ENCODE measurements at places on chromosomes 1 and 21.

- DNase-seq = no peak
Measured at GRCh38 chr1:162568802-162569201, 7.3 kb downstream of the UAP1 start.

DNA sequence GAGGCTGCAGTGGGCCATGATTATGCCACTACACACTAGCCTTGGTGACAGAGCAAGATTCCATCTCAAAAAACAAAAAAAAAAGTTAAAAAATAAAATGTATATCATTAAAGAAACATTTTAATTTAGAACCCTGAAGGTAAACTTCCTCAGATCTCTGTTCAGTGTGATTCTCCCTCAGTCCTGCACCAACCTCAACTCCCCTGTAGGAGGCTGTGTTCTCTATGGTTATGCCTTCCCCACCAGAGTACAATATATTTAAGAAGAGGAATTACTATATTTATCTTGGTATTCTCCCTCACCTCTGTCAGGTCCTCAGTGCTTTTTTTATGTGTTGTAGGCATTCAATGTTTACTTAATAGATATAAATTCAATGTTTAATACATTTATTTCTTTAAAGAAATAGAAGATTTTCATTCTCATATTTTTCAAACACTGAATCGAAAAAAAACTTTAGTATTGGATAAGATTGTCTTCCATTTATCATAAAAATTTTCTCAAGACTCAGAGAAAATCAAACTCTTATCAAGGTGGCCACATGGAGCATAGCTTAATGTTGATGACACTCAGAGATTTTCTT lies 4.8 kb upstream of the LRRC8B start:
- no peak for DNase-seq

DNA sequence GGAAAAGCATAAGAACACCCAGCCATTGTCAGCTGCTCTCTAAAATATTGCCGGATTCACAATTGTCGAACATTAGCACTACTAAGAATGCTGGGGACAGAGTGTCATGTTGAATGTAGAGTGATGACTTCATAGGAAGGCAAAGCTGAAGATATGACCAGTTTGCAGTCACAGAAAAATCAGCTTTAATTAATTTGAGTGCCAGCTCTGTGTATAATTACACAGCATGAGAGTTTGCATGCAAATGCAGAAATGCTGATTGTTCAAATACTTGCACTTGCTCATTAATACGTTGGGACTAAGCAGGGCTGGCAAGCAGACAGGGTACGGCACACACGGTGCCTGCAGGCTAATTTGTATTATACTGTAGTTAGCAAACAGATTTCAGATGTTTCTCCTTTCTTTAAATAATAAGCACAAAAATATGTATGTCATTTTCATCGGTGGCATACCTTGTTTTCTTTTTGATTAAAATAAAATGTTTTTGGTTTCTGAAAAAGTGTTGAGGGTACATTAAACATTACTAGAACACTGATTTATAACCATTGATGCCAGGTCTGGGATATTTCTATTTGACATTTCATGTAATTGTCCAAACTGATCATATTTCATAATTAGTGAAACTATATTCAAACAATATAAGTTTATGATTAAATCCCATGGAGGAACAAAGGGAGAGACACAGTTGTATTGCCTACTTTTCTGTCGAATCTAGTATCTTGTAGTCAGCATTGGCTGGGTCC lies 99.8 kb upstream of the ADGRL2 start:
- no peak for DNase-seq

GRCh38 chr1:232962761-232963745 lies 12.6 kb downstream of the NTPCR start:
- no peak for DNase-seq

DNA sequence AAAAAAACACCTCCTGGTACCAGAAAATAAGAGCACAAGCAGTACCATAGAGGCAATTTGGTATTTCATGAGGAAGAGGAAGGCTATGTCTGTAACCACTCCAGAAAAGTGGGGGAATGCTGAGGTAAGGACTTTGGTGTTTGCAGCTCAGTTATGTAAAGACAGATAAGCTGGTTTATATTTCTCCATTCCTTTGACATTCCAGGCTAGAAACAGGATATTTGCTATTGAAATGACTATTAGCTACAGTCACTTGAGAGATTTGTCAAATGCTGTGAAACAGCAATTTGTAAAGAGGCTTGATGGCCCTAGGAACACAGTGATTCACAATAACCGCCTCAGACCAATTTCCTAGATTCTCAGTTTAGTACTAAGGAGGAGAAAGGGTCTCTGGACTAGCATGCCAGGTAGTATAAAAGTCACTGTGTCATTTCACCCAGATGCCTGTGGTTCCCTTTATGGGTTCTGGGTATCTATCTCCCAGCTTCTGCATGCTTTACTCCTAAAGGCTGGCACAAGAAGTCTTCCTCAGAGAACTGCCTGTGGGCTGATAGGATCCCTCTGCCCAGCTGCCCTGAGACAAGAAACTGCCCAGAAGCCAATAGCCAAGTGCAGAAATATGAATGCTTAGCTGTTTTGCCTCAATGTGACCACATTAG lies 80.5 kb downstream of the VCAM1 start:
- DNase-seq = no peak

DNA sequence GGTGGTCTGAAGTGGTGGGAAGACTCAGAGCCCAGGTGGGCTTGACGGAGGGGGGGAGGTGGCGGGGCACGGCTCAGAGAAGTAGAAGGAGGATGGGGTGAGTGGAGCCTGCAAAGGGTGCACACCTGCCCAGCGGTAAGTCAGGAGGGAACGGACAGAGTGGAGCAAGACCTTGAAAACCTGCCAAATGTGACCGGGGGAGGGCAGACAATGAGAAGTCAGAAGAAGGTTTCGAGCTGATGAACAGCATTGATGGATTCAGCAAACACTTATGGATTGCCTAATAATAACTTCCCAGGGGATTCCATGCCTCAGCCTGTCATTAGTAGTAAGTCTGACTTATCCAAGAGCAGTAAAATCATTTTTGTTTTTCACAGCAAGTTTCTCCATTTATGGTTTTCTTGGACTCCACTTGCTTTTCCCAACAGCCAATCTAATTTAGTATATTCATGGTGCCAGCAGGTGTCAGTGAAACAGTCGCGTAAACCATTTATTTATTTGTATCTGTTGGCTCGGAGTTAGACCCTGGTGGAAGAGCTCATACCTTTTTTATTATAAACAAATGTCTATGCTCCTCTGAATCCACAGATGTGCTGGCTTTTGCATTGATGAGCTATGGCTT lies 279.1 kb downstream of the PCP4 start:
- no peak for DNase-seq

DNA sequence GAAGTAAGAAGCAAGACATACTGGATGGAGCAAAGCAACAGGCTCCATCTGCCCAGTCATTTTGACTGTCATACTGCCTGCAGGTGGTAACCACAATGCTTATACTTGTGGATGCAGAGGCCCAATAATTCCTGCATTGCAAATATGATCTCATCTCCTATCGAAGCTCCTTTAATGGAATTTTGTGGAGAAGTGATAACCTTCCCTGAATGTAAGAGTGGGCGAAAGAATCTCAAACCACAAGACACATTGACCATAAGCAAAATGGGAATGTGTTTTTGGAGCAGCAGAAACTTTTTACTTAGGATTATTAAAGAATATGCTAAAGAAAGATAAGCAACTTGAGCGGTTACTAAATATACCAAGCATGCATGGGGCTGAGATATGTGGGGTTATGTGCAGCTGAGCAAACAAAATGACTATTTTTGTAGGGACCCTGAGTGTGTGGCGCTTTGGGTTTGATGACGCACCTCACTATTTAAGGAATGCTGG lies 77.4 kb upstream of the BACH1 start:
- DNase-seq = no peak

DNA sequence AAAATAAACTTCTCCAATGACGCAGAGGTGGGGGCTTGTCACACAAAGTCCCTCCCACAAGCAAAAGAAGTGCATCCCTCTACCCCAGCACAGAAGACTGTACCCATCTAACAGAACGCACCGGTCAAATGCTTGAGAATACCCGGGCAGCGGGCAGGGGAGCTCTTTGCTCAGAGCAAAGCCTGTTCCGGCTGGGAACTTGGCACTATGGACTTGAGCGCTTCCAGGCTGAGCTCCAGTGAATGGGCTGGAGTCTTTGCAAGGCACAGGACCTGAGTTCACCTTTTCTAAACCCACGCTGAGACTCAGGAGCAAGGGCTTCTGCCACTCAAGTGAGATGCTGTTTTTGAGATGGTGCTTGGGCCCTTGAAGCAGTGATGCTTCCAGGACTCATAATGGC lies 20.3 kb downstream of the RHBG start:
- DNase-seq = no peak

DNA sequence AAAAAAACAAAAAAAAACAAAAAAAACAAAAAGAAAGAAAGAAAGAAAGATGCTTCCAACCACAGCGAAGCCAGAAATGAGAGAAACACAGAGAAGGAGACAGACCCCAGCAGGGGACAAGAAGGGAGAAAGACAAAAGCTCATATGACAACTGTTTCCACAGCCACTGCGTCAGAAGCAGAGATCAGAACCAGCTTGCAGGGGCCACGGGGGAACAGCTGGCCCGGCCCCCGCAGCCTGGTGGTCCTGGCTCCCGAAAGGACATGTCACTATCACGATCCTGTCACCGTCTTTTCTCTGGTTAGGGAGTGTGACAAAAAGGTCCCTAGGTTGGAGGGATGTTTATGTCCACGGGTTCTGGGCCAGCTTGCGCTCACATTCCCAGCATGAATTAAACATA lies 60.7 kb downstream of the ACOT7 start:
- DNase-seq = no peak

GRCh38 chr1:235073331-235073967 lies 55.2 kb downstream of the TOMM20 start:
- peak; percentile 93 for DNase-seq

DNA sequence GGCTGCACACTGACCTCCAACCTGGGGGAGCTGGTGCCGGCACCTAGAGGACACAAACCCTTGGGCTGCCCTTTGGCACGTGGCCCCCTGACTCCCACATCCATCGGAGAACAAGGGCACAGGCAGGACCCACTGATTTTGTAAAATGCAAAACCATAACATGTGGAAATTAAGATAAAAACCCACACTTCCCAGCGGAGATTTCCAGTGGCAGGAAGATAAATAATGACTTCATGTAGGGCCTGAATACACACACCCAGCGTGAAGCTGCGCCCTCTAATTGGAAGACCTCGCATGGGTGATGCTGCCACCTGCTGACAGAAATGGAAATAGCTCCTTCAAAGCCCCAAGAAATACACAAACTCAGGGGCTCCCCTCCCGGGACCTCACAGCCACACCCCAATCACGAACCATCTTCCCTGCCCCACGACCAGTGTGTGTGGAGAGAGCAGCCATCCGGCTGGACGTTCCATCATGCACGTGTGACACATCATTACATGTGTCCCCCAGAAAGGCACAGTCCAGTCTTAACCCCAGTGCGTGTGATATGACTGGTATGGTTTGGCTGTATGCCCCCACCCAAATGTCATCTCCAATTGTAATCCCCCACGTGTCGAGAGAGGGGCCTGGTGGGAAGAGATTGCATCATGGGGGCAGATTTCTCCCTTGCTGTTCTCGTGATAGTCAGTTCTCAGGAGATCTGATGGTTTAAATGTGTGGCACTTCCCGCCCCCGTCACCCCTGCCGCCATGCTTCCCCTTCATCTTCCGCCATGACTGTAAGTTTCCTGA lies 5.7 kb upstream of the TPRG1L start:
- DNase-seq = peak; percentile 58

GRCh38 chr1:2583871-2584351 lies 2.7 kb upstream of the PRXL2B start:
- no peak for DNase-seq

GRCh38 chr1:93906480-93906879 lies 2.8 kb downstream of the GCLM start:
- no peak for DNase-seq

- DNase-seq = no peak
Measured at GRCh38 chr1:2033165-2033564, 14.0 kb downstream of the GABRD start.

DNA sequence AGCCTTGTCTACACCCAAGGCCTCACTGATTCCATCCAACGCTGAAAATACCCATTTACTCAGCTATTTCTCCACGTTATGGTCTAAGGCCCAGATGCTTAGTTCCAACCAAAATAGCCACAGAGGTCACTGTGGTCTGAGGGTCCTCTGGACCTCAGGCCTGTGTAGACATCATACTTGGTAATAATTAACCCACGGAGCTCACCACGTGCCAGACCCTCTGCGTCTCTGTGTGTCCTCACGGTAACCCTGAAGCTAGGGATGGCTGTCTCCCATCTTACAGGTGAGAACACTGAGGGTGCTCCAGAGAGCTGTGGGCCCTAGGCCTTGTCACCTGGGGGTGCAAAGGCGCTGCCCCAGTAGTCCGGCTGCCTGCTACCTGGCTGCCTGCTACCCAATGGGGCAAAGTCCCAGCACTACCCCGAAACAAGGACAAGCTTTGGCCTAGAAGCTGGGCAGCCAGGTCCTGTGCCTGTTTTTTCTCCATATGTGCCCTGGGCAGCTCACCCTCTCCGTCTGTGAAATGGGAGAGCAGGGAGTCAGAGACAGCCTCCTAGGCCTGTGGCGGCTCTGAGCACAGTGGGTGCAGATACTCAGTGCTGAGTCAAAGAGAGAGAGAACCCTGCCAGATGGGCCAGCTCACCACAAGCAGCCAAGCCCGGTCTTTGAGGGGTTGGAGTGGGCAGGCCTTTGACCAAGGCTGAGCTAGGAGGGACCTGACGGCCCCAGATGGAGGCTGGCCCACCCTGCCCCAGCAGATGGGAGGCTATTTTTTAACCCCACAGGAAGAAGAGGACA lies 17.0 kb upstream of the RUNX3 start:
- no peak for DNase-seq

DNA sequence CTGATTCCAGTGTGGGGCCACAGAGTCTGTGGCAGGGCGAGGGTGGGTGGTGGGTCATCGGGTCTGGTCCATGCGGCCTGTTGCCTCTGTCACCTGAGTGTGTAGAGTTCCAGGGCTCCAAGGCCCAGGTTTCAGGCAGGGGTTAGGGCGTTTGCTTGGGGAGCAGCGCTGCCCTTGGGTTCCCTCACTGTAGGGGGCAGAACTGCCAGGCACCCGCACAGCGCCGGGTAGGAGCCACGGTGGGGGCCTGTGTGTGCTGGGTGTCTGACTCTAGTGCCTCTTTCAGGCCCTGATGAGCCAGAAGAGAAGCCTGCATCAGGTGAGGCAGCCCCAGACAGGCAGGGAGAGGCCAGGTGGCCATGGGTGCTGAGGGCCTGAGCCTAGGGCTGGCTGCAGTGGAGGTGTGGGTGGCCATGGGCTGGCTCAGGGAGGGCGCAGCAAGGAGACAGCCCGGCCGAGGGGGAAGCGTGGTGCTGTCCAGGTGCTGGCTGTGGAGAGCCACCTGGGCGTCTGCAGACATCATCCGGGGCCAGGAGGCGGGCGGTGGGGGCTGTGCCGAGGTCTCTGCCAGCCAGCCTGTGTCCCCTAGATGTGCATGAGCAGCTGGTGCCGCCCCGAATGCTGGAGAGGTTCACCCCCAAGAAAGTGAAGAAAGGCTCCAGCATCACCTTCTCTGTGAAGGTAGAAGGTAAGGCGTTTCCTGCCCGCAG lies 72.3 kb downstream of the TRIM11 start:
- peak; percentile 9 for DNase-seq

GRCh38 chr1:241592273-241592958 lies 47.8 kb downstream of the CHML start:
- DNase-seq = no peak

GRCh38 chr1:165137551-165138316 lies 218.8 kb downstream of the LMX1A start:
- no peak for DNase-seq

GRCh38 chr21:32256873-32257620 lies 21.8 kb downstream of the MIS18A start:
- DNase-seq = peak; percentile 85

Data from pancreas (tissue), 10 donors.